Stimulated activated CD8-positive, alpha-beta memory T cell treated with anti-CD3 and anti-CD28 coated beads, Interleukin-7, amount 100 ng/mL, for 24 hours (primary cell): ENCODE measurements at places on chromosomes 7 and 10.

GRCh38 chr7:110856704-110857103 is 234.2 kb upstream of the LRRN3 start:
- DNase-seq = no peak

DNA sequence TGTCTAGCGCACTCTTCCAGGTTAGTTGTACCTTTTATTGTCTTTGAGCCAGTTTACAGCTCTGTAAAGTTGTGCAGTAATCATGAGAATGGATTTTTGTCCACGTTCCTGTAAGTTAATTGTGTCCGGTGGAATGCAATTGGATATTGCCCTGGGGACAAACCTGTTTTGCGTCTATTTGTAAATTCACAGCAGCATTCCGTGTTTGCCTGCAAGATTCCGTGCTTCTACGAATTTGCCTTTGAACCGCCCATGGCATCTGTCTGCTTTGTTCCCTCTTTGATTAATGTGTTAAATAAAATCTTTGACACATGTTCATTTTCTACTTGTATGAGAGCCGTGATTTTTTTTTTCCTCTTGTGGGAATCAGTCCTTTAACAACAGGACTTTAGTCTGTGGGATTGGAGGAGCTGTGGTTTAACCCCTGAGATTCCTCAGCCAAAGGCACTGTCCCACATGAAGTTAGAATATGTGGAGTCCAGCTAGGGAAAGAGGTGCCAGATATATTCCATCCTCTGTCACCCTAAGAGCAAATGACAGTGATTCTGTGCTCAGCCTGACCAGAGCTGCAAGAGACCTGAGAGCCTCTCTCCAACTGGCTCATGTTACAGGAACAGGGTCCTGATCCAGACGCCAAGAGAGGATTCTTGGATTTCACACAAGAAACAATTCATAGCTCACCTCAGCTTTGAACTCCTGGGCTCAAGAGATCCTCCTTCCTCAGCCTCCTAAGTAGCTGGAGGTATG is 126.3 kb downstream of the COL26A1 start:
- no peak for DNase-seq

DNA sequence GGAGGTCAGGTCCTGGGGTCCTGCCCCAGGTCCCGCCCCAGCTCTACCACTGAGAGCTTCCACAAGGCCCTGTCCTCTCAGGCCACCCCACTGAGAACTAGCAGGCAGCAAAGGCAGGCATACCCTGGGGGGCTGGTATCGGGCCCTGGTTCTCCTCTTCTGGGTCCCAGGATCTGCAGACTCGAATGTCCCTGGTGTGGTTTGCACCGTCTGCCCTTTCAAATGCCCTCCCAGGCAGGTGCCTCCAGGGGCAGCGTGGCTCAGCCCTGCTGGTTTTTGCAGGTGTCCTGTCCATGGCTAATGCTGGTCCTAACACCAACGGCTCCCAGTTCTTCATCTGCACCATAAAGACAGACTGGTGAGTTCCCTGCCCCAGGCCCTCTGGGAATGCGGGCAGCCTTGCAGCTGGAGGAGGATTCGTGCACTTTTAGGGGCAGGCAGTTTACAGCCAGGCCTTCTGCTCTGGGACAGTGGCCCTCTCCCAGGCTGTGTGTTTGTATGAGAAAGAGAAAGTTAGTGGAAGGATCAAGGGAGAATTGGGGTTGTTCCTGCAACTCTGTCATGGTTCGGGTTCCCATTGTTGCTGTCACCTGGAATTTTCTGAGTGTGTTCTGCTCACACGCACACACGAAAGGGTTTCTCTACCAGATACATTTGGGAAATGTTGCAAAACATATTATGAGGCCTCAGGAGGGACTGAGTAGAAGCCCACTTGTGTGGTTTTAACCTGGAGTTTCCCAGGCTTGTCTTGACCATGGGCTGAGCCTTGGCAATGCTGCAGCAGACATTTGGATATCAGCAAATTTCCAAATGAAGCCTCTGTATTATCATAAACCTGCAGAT is 5.0 kb downstream of the PPIF start:
- no peak for DNase-seq

GRCh38 chr7:28225576-28225975 is 45.0 kb upstream of the JAZF1 start:
- DNase-seq = no peak
